Cortex of kidney (tissue), 1 donor: ENCODE measurements at places on chromosomes 4 and X.

GRCh38 chr4:127000110-127000509 is 632.6 kb upstream of the INTU start:
- no peak for DNase-seq

DNA sequence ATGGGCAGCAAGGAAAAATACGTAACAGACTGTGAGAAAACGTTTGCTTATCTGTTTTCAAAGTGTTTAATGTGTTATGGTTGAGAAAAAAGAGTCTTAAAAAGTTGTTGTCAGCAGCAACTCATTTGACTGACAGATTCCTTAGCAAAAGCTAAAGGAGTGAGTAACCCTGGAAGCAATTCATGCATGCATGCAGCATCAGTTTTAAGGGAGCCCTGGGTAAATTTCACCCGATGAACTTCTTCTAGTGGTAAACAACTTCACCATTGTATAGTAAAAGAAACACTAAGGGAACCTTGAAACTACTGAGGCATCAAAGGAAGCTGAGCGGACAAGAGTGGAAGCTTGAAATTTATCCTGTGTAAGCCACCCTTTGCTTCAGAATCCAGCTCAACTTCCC is 583.2 kb upstream of the INTU start:
- DNase-seq, result no peak

- DNase-seq, result no peak
Measured at GRCh38 chr4:34108391-34108790, 2135.9 kb downstream of the ARAP2 start.

- DNase-seq, result no peak
Measured at GRCh38 chr4:138266948-138267347, 24.8 kb upstream of the SLC7A11 start.

- no peak for DNase-seq
Measured at GRCh38 chr4:145280541-145280940, 100.2 kb upstream of the OTUD4 start.

- DNase-seq, result no peak
Measured at GRCh38 chr4:54898656-54899340, 226.6 kb downstream of the KDR start.

- no peak for DNase-seq
Measured at GRCh38 chrX:101040197-101040596, 11.7 kb downstream of the TRMT2B start.

- DNase-seq, result no peak
Measured at GRCh38 chrX:56817179-56817578, 88.1 kb downstream of the NBDY start.

- no peak for DNase-seq
Measured at GRCh38 chrX:132118358-132118757, 9.5 kb downstream of the FRMD7 start.

- no peak for DNase-seq
Measured at GRCh38 chr4:14679906-14680305, 322.4 kb upstream of the CPEB2 start.

DNA sequence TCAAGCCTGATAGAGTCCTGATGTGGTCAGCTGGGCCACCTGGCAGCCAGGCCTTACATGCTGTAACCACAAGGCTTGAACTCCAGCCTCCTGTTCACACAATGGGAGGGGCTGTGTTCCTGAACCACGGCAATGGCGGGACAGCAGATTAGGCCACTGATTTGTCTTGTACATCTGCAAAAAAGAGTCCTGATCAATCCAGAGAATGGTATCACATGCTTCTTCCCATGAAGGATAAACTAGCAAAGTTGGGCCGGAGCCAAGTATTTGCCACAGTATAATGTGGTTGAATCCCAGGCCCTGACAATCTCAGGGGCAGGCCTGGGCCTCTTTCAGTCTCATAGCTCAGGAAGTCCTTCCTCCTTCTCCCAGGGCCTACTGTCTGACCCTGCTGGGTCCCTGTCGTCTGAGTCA is 2182.5 kb upstream of the AGA start:
- no peak for DNase-seq
